ENCODE measurements at places on chromosomes 11 and 22.

DNA sequence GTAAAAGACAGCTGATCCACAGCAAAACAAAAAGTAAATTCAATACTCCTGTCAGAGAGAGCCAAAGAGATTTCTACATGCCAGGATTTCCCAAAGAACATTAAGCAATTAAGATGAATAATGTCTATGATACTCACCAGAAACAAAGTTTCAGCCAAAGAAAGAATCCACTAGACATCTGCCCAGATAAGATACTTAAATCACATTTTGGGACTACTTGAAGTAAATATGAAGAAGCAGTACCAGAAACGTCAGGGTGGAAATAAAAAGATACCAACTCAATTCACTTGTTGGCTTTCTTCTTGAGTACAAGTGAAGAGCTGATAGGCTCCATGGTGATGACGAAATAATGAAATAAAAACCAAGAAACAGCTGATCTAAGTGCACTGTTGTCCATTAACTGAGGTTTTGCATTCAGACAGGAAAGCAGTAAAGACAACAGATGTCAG, 31.6 kb upstream of the ARHGAP32 start:
- DNase-seq, result no peak

DNA sequence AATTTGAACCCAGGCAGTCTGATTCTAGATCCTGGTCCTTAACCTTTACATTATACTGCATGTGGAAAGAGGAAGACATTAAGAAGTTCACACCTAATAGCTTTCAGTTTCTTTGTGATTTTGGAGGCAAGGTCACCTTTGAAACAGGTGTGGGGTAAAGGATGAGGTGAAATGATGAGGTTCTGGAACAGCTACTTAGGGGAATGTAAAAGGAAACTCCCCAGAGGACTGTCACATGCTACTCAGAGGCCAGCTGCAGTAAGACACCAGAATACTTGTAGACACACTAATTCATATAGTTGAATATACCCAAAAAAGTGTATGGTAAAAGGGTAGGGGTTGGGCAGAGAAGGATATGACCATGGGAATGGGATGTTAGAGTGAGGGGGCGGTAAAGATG, 5.4 kb downstream of the APIP start:
- DNase-seq, result no peak

DNA sequence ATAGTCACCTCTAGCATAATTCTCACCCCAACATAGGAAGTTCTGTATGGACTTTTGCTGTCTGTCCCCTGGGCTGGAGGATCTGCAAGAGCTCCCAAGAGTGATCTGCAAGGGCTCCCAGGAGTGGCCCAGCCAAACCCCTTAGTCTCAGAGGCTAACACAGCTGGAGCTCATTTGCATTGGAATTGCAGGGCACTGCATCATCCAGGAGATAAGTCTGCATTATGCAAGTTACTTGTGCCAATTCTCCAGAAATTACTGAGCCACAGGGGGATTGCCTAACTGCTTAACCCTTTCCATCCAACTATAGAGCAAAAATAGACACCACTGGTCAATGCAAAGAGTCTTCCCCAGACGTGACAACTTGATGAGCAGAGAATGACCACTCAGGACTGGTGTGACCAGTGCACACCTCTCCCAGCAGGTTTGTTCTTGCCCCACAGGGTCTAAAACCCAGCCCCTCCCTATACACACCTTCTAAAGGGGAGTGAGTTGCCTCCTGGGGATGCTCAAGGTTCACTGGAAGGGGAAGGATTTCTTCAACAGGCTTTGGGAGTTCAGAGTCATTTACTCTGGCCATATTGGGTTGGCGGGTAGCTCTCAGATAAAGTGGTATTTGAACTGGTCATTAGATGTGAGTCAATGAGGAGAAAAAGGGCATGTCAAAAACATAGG, 38.4 kb downstream of the POU2AF3 start:
- DNase-seq, result no peak

GRCh38 chr22:41355895-41356294, 25.8 kb upstream of the TEF start:
- DNase-seq, result no peak

DNA sequence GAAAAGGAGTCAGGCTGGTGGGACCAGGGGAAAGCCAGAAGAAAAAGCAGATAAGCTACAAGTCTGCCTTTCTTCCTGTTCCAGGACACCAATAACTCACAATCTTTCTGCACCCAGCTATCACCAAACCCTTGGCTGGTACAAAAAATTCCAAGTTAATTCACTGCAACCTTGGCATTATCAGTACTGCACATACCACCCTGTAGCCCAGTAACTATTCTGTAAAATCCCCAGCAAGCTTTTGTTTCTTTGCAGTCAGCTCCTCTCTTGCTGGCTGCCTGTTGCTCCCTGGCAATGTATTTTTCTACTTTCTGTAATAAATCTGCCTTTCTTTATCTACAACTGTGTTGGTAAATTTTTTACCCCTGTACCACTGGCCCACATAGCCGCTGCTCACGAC, 20.7 kb upstream of the DKK3 start:
- DNase-seq, result no peak

DNA sequence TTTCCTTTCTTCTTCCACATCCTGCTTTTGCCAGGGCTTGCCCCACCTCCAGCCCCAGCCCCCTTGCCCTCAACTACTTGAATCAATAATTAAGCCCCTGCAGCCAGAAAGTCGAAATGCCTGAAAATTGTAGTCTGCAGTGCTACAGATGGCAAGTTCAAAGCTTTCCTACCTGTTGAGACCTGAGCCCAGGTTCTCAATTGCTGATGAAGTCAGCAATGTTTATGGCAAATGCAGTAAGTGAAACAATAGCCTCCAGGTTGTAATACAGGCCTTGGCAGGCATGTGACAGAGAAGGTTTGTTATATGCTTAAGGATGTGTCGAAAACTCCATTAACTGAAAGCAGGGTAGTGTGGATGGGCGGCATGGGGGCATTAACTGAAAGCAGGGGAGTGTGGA, 181.1 kb upstream of the SESN3 start:
- no peak for DNase-seq

DNA sequence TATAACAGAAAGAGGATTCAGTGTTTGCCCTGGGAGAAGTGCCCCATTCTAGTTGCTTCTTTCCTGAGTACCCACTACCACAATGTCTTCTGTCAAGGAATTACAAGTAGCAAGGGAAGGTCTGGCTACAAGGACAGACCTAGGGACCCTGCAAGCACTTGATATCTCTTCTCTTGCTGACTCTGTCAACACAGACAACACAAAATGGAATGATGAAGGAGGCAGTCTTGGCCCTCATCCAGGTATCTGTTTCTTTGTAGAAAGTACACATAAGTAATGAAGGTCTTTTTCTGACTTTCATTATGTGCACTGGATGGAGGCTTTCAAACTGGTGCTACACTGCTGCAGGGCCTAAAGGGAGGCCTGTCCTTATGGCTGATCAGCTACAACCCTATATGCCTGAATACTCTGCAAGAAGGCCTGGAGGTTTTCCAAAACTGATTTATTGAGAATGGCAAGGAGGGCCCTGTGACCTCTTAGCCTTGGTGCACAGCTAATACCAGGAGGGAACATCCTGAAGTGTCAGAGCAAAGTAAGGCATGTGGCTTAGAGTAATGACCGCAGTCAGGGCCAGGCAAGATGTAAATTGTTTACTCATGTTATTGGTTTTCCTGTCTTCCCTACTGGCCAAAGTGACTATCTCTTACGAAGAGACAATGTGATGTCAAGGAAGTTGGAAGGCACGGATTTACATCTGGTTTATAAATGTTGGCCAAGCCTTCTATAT, 31.2 kb downstream of the GAB2 start:
- DNase-seq, result no peak

DNA sequence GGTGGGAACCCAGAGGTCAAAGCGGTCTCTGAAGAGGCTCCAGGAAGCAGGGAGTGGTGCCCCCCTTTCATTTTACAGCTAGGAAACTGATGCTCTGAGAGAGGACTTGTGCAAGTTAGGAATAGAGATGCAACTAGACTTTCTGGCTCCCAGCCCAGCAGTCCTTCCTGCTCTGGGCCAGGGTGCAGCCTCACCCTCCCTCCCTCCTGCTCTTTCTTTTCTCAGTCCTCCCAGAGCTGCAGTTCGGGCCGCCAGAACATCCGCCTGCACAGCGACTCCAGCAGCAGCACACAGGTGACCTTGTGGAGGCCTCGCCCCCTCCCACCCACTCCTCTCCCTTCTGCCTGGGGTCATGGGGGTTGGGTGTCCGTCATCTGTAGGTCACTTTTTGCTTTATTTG, 51.5 kb downstream of the LHFPL7 start:
- DNase-seq, result peak; percentile 52
